COLO829 (cell line): ENCODE measurements at places on chromosomes 16 and 17.

- DNase-seq: no peak
Measured at GRCh38 chr17:46108550-46109110, 84.6 kb downstream of the KANSL1 start.

GRCh38 chr17:80153004-80153403 lies 6.1 kb upstream of the EIF4A3 start:
- no peak for DNase-seq

DNA sequence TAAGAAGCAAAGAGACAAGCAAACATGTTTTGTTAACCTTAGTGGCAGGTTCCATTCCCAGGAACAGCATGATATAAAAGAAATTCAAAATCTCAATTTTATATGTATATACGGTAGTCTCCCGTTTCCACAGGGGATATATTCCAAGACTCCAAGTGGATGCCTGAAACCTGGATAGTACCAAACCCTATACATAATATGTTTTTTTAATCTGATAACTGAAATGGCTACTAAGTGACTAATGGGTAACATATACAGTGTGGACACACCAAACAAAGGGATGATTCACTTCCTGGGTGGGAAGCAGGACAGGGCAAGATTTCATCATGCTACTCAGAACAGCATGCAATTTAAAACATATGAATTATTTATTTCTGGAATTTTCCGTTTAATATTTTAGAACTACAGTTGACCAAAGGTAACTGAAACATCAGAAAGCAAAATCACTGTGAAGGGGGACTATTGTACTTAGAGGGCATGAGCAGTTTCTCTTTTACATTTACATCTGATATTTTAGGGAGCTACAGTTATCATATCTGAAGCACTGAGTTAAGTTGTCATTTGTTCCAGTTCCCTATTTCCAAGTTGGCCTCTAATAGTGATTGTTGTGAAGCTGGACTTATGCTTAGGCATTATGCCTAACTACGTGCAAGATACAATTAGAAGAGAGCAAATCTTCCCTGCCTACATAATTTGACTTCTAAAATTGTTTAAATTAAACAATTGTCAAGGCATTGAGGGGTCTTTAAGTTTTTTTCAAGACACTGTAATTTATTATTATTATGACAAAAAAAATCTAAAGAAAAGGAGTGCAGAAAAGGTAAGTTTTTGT lies 34.1 kb upstream of the ABCA6 start:
- DNase-seq: peak; percentile 36

DNA sequence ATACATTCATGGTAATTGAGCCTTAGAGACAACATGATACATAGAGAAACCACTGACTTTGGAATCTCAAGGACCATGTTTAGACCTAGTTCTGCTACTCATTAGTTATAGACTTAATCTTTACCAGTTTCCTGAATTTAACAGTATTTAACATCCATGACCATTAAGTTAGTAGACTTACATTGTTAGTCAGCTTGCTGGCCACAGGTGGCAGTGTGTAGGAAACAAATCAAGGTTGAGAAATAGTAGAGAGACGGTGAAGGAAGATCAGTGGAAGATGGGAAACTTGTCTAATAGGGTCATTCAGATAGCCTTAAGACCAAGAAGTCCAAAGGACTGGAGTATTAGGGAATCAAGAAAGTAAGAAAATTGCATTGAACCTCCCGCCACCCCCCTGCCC lies 31.0 kb downstream of the OMG start:
- DNase-seq: no peak

DNA sequence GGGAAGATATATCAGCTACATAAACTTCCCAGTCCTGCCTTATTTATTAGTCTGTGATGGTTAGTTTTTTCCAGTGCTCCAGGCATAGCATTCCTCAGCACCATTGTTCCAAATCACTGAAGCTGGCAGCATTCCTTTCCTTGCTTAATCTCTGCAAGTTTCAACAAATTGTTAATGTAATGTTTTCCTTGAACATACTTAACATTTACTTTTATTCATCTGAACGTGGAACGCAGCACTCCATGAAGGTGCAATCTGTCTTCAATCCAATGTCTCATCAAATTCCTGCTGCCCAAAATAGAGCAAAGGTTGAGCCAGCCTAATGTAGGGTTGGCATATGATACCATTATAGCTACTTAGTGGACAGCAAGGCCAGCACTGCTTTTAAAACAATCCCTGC lies 441.1 kb upstream of the RBFOX1 start:
- DNase-seq: no peak

DNA sequence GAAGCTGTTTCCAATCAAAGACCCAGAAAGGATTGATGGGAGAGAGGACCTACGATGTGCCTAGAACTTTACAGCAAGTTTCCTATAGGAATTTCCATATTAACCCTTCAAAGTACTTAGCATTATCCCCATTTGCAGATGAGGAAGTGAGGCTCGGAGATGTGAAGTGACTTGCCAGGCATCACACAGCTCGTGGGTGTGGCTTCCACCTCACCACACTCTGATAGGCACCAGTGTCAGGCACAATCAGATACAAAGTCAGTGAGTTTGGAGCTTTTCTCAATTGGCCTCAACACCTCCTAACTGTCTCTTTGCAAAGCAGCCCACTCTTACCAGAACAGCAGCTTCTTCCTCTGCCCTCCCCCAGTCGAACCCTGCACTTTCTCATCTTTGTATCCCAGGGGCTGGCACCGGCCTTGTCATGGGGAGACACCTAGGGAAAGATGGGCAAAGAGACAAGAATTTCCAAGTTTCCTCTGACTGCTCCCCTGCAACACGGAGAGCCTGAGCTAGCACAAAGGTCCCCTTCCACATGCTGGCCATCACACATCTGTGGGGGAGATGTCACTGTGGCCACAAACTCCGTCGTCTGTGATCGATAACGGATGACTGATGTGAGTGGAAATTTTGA lies 37.4 kb upstream of the CCL1 start:
- no peak for DNase-seq

DNA sequence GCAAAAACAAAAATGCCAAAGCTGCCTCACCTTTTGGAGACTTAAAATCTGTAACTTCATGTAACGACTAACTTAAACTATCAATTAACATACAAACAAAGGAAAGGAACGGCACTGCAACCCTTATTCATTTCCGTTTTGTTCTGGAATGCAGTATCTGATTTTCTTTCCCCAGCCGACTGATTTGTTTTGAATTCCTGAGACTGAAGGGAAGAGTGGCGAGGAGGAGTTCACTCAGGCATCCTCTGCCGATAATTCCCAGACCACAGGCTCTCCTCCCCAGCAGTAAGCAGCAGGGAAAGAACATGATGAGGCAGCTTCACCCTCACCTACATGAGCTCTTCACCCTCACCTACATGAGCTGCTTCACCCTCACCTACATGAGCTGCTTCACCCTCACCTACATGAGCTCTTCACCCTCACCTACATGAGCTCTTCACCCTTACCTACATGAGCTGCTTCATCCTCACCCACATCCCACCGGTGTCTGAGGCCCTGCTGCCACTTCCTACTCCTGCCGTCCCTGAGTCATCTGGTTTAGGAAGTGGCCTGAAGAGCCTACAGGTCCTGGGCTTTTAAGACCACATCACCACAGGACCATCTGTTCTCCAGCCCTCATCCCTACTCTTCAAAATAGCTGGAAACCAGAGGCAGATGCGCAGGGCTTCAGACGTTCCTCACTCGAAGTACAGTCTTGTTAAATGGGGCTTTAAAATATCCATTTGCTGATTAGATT lies 168.0 kb upstream of the RPH3AL start:
- no peak for DNase-seq

DNA sequence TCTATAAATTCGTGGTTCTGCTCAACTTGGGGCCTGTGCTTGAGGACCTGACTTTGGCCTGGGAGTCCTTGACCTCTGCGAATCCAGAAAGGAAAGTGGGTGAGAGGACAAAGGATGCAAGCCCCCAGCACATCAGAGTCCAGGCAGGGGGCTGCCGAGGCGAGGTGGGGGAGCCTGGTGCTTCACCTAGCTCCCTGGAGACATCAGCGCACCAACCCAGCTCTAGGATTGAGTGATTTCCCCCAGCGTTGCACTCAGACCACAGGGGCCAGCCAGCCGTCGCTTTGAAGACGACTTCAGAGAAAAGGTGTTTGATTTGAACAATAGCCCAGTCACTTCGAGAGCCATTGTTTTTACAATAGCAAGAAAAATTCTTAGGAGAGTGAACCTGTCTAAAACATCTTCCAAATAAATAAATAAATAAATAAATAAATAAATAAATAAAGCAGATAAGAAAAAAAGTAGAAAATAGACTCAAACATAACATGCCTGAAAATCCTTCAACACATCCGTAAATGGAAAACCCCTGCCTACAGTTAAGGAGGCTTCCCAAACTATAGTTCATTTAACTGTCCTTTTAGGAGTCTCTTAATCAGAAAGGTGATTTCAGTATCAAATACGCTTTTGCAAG lies 180.9 kb downstream of the RBFOX3 start:
- DNase-seq: no peak

DNA sequence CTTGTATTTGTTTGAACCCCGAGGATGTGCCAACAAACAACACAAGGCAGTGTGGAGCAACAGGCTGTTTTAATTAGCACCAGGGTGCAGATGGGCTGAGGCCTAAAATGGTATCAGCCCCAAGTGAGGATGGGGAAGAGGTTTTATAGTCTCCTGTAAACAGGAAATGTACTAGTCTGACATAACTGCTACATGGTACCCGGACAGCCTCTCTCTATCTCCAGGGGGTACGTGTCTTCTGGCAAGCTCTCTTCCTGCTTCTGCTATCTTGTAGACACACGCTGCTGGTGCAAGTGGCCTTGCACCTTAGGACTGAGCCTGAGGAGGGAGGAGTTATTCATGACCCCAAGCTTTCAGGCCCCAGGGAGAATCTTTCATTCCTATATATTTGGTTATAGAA lies 2451.0 kb downstream of the TP53TG3F start:
- DNase-seq: no peak

GRCh38 chr16:52921104-52921503 lies 131.6 kb downstream of the CHD9NB start:
- no peak for DNase-seq

- DNase-seq: no peak
Measured at GRCh38 chr16:89170346-89171215, 967 bp upstream of the CDH15 start.

DNA sequence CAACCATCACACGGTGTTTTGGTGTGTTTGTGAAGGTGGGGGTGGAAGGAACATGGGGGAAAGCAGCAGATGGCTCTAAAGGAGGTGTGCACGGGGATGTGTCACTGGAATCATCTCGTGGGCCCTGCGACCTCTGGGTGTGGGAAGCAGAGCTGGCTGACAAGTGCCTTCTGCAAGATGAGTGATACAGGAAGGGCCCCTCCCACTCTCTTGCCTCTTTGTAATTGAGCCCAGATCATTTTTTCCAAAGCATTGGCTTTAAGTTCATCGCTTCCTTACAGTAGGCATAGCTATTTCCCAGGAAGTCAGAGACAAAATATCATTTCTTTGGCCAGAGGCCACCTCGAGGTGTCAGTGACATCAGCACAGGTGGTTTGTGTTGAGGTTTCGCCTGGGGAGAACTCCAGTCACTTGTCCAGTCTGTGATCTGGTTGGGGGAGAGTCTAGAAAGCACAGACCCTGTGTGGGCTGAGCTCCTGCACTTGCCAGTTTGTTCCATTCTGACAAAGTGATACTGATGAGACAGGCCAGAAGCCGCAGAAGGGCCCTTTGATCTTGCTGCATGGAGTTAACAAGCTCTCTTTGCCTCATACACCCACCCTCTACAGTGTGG lies 20.6 kb upstream of the SNTB2 start:
- peak; percentile 48 for DNase-seq

DNA sequence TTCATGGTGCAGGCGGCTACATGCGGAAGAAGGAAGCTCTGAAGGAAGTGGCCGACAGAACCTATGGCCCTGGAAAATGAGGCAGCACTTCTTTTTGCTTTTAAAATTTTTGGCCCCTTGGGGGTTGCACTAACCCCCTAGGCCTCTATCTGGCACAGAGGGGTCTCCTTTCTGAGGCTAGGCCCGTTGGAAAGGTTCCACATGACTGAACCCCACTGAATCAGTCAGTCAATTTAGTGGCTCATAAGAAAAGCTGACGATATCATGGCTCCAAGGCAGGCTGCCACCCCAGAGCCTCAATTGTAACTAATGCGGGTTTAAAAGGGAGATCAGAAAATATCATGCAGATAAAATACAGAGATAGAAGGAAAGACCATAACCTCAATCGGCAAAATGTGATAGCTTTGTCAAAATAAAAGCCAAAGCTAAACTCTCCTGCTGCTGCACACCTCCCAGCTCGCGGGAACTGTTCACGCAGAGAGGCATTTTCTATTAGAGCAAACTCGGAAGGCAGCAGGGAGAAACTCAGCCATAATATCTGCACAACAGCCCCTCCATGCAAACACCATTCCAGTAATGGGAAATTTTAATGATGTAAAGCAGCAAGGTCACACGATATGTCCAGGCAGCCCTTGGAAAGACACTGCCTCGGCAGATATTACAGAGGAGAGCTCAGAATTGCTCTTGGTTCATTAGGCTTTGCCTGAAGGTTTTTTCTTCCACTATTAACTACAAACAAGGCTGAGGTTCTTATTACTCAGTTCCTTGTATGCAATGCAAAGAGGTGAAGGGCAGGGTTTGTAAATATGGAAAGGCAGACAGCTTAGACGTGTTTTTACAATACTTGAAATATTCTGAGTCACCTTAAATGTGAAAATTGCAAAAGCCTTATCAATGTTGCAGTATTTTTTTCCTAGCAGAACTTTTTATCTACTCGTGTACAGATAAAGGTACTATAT lies 200.4 kb upstream of the PMFBP1 start:
- no peak for DNase-seq

DNA sequence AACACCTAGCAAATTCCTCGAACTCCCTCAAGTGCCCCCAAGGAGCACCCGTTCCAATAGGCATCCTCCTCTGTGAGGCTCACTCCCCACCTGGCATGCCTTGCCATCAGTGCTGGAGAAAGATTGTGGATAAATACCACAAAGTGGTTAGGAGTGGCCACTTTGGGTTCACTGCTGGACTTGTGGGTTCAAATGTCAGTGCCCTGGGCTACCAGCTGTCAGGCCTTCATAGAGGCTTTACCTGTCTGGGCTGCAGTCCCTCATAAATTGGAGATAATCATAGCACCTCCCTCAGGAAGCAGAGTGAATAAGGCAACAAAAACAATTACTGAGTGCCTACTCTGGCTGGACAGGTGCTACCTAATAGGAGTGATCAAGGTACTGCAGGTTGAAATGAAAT lies 1.5 kb upstream of the SYT17 start:
- DNase-seq: no peak

DNA sequence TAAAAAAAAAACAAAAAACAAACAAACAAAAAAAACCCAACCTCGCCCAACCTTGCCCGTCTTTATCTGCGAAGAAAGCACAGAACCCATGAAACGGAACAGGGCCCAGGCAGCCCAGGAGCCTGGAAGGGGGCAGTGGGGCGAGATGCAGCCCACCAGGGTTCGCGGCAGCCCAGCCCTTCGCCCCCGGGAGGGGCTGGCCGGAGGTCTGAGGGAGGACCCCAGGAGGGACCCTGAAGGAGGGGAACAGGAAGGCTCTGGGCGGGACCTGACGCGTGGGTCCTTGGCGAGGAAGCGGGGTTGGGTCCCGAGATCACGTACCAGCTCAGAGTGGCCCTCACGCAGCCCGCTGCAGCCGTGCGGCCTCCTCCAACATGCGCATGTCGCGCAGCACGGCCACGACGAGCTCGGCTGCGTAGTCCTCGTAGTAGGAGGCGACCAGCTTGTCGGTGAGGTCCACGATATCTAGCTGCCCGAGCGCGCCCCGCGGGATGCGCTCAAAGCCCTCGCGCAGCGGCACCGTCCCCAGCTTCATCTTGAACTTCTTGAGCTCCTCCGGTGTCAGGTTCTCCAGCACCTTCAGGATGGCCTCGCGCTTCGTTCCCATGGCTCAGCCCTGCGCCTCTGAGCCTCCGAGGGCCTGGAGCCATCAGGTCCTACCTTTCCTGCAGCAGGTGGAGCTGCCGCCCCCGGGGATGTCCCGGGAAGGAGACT lies at the start of gene PYDC1:
PYDC1 (minus strand) TSS at position 714 of the 714 bp plus-strand sequence; CDS start at position 607, 107 bp downstream.
- no peak for DNase-seq

GRCh38 chr16:89412811-89413210 lies 77.5 kb downstream of the ANKRD11 start:
- no peak for DNase-seq
